ENCODE measurements at places on chromosomes 6 and 20.

- no peak for DNase-seq
These were observed 128.8 kb downstream of the PHACTR1 start for GRCh38 chr6:12845224-12846004.

GRCh38 chr20:58241766-58242465 lies 13.5 kb upstream of the ANKRD60 start:
- DNase-seq: no peak

GRCh38 chr20:61454053-61454452 lies 202.0 kb downstream of the CDH4 start:
- no peak for DNase-seq

DNA sequence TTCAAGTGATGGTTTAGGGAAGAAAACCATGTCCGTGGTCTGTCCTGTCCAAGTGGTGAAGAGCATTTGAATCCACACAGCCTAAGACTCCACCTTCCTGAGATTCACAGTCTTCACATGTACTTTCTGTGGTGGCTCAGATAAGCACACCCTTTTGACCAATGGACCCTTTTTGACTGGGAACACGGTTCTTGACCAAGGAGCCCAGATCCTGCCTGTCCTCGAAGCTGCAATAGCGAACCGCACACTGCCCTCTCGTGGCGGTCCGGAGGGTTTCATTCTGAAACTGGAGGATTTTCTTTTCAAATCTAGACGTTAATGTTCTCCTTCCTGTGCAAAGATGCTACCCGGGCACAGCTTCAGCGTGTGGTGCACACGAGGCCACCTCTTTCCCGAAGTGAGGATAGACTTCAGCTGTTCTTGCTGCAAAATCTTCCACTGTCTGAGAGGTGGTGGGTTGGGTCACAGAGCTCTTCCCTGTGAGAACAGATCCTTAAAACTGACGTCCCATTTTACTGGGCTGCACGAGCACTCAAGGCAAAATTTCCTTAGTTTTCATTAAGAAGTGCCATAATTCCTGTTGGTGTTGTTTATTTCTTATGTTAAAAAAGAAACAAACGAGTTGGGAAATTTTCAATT lies 90.5 kb downstream of the SYNJ2 start:
- peak; percentile 74 for DNase-seq

GRCh38 chr20:17570347-17571152 lies 675 bp downstream of the DSTN start:
- DNase-seq: peak; percentile 30

- DNase-seq: no peak
These were observed 602 bp upstream of the TSPYL4 start for GRCh38 chr6:116254297-116255056.

DNA sequence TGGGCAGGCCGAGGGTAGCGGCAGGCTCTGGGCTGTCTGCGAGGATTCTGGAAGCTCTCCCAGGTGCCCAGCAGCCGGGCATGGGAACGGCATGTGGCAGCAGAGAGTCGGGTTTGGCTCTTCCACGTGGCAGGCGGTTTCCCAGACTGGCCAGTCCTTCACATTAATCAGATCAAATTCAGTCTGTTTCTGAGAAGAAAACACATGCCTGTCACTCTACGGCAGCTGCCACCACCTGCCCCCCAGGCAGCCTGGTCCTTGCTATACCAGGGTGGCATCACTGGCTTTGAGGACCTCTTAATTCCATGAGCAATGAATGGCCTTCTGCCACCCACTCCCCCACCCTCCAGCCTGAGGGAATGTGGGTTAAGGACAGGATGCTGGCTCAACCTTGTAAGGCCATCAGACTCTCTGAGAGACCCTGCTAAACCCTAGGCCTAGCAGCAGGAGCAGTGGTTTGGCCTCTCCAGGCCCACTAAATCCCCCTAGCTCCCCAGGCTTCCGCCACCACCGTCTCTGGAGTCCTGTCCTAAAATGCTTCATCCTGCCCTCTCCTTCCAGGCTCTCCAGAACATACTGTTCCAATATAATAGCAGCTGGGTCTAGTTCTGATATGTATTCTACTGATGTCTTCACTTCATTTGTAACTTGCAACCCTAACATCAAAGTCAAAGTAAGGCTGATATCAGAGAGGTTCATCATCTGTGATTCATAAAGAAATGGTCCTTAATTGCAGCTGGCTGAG lies 47.8 kb downstream of the PLCG1 start:
- DNase-seq: no peak

DNA sequence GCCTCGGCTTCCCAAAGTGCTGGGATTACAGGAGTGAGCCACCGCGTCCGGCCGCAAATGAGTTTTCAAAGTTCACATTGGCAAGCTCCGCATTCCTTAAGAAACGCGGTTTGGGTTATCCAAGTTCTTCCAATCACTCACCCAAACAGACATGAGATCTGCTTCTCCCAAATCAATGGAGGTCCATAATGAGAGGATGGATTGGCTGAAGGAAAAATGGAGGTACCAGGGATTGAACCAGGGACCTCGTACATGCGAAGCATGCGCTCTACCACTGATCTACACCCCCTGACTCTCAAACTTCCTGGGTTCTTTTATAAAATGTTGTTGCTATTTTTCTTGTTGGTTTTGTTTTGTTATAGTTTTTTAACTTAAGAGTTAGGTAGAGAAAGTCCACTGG lies 170.0 kb downstream of the GPX5 start:
- DNase-seq: no peak

- DNase-seq: no peak
These were observed 23.6 kb upstream of the APCDD1L start for GRCh38 chr20:58538752-58539151.

GRCh38 chr6:33410711-33411631 lies at the start of gene PHF1:
PHF1 (plus strand) TSS chr6:33411014; CDS start chr6:33412264, 1,250 bp downstream.
- peak; percentile 75 for DNase-seq

- DNase-seq: no peak
These were observed 4.0 kb upstream of the CDH22 start for GRCh38 chr20:46312075-46312944.

GRCh38 chr6:116047173-116047933 lies 13.3 kb downstream of the FRK start:
- no peak for DNase-seq

GRCh38 chr20:7859356-7859802 lies 80.9 kb downstream of the HAO1 start:
- DNase-seq: no peak

GRCh38 chr6:110448846-110449540 lies 27.4 kb downstream of the SLC22A16 start:
- DNase-seq: no peak

- no peak for DNase-seq
These were observed 1.3 kb downstream of the PTGIS start for GRCh38 chr20:49566401-49567364.

- DNase-seq: no peak
These were observed 7.9 kb downstream of the RAB32 start for GRCh38 chr6:146551545-146551944.

DNA sequence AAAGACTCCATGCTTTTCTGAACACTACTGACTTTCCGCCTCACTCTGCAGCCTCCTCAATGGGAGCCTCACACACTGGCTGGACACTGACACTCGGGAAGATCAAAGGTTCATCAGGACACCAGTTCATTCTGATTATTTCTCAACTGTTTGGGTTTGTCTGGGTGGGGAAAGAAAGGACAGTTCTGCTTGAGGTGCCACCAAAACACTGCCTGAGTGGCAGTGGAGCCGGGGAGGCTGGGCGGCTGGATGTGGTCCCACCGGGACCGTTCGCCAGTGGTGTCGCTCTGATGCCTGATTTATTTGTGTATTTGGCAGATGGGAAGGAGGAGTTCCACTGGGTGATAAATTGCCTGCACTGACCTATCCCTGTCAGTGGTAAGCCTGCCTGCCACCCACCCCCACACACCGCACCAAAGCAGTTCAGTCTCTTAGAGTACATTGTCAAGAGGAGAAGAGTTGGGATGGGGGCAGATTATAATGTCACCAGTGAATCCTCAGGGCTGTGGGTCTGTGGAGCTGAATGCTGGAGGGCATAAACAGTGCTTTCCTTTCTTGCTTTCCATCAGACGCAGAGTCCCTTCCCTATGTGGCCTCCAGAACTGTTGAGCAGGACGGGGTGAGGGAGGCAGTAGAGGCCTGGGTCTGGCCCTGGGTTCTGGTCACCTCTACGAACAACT lies 49.8 kb downstream of the EDN1 start:
- DNase-seq: no peak

DNA sequence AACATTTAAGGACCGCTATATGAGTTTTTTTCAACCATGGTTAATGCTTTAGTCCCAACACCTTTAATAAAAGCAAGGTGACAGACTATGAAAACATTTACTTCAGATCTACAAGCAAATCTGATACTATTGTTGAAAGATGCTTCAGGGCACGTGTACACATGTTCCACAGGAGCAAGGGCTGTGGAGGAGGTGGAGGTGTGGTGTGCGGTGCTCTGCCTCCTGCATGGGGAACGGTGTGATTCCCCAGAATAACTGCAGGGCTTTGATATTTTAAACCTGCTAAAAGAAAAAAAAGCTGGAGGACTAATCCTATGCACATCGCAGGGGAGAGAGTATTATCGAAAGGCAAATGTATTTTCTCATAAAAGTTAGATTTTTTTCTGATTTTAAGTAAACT lies 188.1 kb upstream of the CEP162 start:
- DNase-seq: no peak

GRCh38 chr6:125792680-125793079 lies 1.9 kb downstream of the NCOA7 start:
- DNase-seq: no peak

- DNase-seq: no peak
These were observed 64.9 kb upstream of the GNRH2 start for GRCh38 chr20:2978519-2978918.

DNA sequence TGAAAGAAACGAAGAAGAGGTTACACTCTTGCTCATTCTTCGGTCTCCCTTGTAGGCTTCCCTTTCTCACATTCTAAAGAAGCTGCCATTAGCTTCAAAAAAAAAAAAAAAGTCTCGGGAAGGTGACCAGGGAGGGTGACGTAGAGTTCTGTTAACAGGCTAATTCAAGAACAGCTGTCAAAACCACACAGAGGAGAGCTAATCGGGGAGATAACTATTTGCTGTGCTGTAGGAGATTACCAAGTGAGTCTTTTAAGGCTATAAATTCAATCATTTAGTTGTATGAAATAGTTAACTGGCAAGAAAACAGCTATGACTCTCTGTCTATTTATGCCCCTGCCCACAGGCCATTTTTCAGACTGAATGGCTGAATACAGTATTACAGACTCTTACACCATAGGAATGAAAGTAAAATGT lies 256.8 kb downstream of the SYNE1 start:
- no peak for DNase-seq

DNA sequence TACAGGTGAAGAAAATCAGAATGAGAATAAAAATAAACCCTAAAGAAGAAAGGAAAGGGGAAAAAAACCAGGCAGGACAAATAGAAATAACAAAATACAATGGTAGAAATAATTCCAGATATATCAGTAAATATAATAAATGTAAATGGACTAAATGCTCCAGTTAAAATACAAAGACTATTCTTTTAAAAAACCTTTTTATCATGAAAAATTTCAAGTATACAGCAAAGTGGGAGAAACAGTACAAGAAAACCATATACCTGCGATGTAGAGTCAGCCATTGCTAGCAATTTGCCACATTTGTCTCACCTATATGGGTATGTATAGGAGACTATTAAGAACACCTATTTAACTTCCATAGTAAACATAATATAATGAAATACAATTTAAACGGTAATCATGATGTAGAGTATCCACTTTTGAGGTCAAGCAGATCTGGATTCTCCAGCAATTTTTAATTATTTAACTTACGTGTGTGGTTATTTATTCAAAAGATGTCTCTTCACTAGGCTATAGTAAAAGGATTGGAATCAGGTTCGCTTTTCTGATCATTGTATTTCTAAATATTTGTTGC lies 914 bp upstream of the VAPB start:
- no peak for DNase-seq

- DNase-seq: no peak
These were observed 257.7 kb downstream of the CDKAL1 start for GRCh38 chr6:20791944-20792343.
